ENCODE measurements at places on chromosomes 5 and 9.

DNA sequence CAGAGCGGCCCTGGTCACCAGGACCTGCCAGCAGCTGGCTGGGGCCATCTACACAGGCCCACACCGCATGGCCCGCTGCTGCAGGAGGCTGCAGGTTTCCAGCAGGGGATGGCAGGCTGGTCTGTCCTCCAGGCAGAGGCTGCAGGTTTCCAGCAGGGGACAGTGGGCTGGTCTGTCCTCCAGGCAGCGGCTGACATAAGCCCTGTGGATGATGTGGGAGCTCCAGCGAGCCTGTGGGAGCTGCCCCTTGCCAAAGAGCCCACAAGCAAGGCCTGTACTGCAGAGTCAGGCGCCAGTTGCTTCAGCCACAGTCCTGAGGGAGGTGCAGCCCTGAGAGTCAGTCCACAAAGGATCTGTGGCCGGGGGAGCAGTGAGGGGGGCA is 18.5 kb downstream of the TPPP start:
- no peak for DNase-seq

DNA sequence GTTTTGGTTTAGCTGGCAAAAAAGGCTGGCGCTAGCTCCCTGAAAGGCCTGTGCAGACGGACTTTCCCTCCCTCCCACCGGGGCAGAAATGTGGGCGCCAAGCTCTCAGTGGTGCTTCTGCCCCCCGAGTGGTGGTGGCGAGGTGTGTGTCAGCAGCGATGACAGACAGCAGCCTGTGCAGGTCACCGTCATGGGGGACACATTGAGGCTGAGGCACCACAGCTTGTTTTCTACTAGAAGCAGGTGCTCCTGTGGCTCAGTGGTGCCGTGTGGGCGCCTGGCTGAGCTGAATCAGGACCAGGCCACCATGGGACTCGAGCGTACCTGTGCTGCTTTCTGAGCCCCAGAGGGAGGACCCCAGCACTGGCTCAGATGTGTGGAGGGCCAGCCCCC is 6.2 kb downstream of the WNK2 start:
- DNase-seq: no peak

DNA sequence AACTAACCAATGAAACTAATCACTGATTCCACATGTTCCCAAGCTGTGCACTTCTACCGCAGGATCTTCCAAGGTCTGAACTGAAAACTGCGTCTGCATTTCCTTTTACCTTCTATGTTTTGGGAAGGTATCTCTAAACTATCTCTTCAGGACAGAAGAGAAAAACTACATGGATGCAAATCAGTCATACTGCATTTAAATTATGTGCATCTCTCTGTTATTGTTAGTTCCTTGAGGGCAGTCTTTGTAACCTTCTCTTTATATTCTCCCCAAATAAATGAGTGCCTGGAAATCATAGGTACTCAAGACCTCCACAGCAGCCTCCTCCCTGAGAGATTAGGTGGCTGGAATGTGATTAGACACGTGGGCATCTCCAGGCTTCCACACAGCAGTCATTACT is 17.1 kb downstream of the MTX3 start:
- DNase-seq: no peak

DNA sequence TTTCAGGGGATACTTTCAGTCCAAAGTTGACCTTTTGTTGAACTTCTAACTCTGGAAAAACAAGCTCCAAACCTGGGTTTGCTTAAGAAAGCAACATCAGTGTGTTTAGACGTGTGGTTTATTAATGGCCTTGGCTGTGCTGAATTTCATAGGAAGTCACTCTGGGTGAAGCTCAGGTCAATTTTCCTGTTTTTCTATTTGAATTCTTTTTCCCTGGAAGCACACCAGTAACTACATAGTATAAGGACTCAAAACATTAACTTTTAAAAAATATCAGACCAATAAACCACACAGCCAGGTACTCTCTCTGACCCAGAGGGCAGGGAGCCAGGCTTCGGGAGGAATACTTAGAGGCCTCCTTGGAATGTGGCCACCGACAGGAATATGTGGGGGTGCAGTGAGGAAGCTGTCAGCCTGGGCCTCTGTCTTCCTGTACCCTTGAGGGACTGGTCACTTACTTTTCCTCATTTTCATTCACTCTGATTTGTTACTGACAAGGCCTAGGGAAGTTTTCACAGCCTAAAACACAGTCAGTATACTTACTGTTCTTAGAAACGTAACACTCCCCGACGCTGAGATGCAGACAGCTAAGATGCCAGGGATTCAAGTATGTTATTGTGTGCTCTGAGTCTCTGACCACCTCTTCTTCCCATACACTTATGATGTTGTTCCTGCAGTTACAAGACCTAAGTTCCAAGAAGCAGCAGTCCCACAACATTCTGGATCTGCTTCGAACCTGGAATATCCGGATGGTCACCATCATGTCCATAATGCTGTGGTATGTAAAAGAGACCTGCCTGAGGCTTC is 18.9 kb downstream of the SLC22A5 start:
- no peak for DNase-seq

- DNase-seq: no peak
Observed at GRCh38 chr9:135214706-135215105, 127.2 kb downstream of the OLFM1 start.

All from activated effector memory CD4-positive, alpha-beta T cell treated with anti-CD3 and anti-CD28 coated beads, Interleukin-2, amount 50 U/mL, for 16 hours (primary cell).